H1 (cell line): ENCODE measurements at places on chromosomes 2 and 18. TPM values are rescaled to one million over a fixed set of nuclear protein-coding genes. Genes with fewer than 3 reads are reported as not detected.

EIF2AK3 gene
- 22.7 and 22.8 TPM in 2 replicates for total RNA-seq

CPLX4 gene
- total RNA-seq = not detected in 2 replicates

GPBAR1 gene
- 0.32 and 0.63 TPM in 2 replicates for total RNA-seq

PSD4 gene
- total RNA-seq = 1.2 and 1.3 TPM in 2 replicates

EGR4 gene
- 0.20 TPM in 1 of 2 replicates, not detected in the other for total RNA-seq

PRPF40A gene
- total RNA-seq = 163 and 176 TPM in 2 replicates

XDH gene
- total RNA-seq = 0.98 and 1.2 TPM in 2 replicates

TXNDC2 gene
- total RNA-seq = 0.09 TPM in 1 of 2 replicates, not detected in the other

EMILIN1 gene
- total RNA-seq = 2.9 and 3.0 TPM in 2 replicates

GNLY gene
- not detected in 2 replicates for total RNA-seq

B3GNT7 gene
- total RNA-seq = 72.5 and 73.1 TPM in 2 replicates

FZD7 gene
- 246 TPM in 2 replicates for total RNA-seq

BOK gene
- 33.7 and 34.7 TPM in 2 replicates for total RNA-seq

CKAP2L gene
- 19.3 and 20.7 TPM in 2 replicates for total RNA-seq

RAB6D gene
- total RNA-seq = 0.17 and 0.22 TPM in 2 replicates

CNGA3 gene
- total RNA-seq = not detected in 2 replicates

ACAA2 gene
- total RNA-seq = 151 and 152 TPM in 2 replicates

MOB4 gene
- total RNA-seq = 46.8 and 54.2 TPM in 2 replicates

UGT1A4 gene
- not detected in 2 replicates for total RNA-seq

DHRS9 gene
- not detected in 2 replicates for total RNA-seq

MYL12A gene
- 238 and 247 TPM in 2 replicates for total RNA-seq

B3GNT2 gene
- total RNA-seq = 40.8 and 41.3 TPM in 2 replicates

ELOA2 gene
- not detected in 2 replicates for total RNA-seq

CBLN2 gene
- total RNA-seq = not detected in 2 replicates

CNTNAP5 gene
- 0.17 and 0.76 TPM in 2 replicates for total RNA-seq

RAB10 gene
- 127 and 136 TPM in 2 replicates for total RNA-seq

TEX44 gene
- not detected in 2 replicates for total RNA-seq

CYTIP gene
- total RNA-seq = 0.23 TPM in 1 of 2 replicates, not detected in the other

CLEC4F gene
- not detected in 2 replicates for total RNA-seq

ASAP2 gene
- 16.6 and 18.7 TPM in 2 replicates for total RNA-seq

ALLC gene
- not detected in 2 replicates for total RNA-seq

CDH20 gene
- total RNA-seq = 0.07 and 0.13 TPM in 2 replicates

LGALSL gene
- 29.2 and 32.3 TPM in 2 replicates for total RNA-seq

MSH6 gene
- total RNA-seq = 289 and 301 TPM in 2 replicates

SERPINB8 gene
- total RNA-seq = 0.50 and 1.2 TPM in 2 replicates

PMS1 gene
- total RNA-seq = 59.3 and 59.7 TPM in 2 replicates

TNFAIP6 gene
- total RNA-seq = 1.1 and 2.0 TPM in 2 replicates

TMEM178A gene
- 14.0 and 14.9 TPM in 2 replicates for total RNA-seq

DNPEP gene
- total RNA-seq = 59.8 and 64.2 TPM in 2 replicates

SP140 gene
- 1.3 and 1.7 TPM in 2 replicates for total RNA-seq

DNER gene
- 14.6 and 16.3 TPM in 2 replicates for total RNA-seq

MGAT4A gene
- total RNA-seq = 7.3 and 7.7 TPM in 2 replicates

ITM2C gene
- 362 and 367 TPM in 2 replicates for total RNA-seq

IL36A gene
- total RNA-seq = not detected in 2 replicates
